ENCODE measurements at places on chromosomes 16 and 17.

GRCh38 chr16:78535098-78535497, 435.6 kb downstream of the WWOX start:
- DNase-seq = no peak

GRCh38 chr17:71361656-71362450, 759.0 kb upstream of the SOX9 start:
- DNase-seq = no peak

GRCh38 chr16:26982422-26982821, 84.3 kb upstream of the C16orf82 start:
- no peak for DNase-seq

- DNase-seq = no peak
Observed at GRCh38 chr16:87274794-87275193, 42.4 kb downstream of the C16orf95 start.

- DNase-seq = no peak
Observed at GRCh38 chr16:25625620-25626019, 66.1 kb upstream of the HS3ST4 start.
